ENCODE measurements at places on chromosomes 6 and 20. TPM values are rescaled to one million over a fixed set of nuclear protein-coding genes. Genes with fewer than 3 reads are reported as not detected.
A peak's percentile ranks its signal among the peaks of the same experiment; 100 is the strongest.

- H3K4me1 ChIP-seq = no peaks in the 10 kb centered on the region
- H3K27ac ChIP-seq = no peak overlapping the region
- no peak for DNase-seq
- no peaks in the 10 kb centered on the region for H3K27me3 ChIP-seq
- H3K4me3 ChIP-seq = no peak overlapping the region
- H3K36me3 ChIP-seq = peaks cover 25% of the 10 kb centered on the region
These were observed 118.1 kb downstream of the MYB start for GRCh38 chr6:135299256-135299655.

DNA sequence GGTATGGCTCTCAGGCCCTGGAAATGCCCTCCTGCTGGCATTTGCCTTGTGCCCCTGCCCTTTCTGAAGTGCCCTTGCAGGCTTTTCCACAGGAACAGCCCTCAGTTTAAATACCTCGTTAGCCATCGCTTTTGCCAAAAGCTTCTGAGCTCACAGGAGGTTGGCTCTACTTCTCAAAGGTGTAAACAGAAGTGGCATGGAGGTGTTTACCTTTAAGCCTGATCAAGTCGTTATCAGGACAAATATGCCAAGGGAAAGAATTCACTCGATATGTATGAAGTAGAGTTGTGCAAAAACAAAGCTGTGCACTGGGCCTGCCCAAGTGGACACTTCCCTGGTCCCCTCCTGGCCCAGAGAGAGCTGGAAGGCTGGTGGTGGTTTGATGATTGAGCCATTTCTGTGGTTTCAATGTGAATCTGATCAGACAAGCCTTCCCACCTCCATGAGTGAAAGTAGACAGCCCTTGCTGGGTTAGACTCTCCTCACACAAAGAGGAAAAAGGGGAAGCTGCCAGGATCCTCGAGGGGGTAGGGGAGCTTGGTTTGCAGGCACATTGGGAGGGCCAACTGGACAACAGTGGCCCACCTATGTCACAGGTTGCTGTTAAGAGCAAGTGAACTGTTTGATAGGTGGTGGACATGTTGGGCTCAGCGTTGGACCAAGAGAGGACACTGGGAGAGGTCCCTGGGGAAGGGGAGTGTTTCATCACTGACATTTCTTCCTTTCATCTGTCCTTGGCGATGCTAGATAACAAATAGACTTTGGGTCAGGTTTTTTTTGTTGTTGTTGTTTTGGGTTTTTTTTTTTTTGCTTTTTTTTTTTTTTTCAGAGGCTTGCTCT, 98.7 kb downstream of the ZDHHC14 start:
- H3K27me3 ChIP-seq = no peaks in the 10 kb centered on the region
- no peak for DNase-seq

DNA sequence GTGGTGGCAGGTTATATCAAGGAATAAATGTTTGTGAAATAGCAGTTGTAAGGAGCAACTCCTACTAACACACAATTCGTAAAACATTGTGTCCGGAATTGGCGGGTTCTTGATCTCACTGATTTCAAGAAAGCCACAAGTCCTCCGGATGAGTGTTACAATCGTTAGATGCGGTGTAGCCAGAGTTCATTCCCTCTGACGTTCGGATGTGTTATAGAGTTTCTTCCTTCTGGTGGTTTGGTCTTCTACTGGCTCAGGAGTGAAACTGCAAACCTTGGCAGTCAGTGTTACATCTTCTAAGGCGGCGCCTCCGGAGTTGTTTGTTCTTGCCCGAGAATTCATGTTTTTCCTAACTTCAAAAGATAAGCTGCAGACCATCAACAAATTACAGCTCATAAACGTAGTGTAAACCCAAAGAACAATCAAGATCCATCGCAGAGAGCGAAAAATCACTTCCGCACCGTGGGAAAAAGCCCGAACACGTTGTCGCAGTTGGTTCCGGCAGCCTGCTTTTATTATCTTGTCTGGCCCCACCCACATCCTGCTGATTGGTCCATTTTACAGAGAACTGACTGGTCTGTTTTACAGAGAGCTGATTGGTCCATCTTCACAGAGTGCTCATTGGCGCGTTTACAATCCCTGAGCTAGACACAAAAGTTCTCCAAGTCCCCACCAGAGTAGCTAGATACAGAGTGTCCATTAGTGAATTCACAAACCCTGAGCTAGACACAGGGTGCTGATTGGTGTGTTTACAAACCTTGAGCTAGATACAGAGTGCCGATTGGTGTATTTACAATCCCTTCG, 58.2 kb downstream of the TRIM27 start:
- H3K27ac ChIP-seq = peak overlapping the region; percentile 88
- H3K27me3 ChIP-seq = peaks cover 30% of the 10 kb centered on the region
- peaks cover 52% of the 10 kb centered on the region for H3K4me1 ChIP-seq
- peaks cover 9% of the 10 kb centered on the region for H3K36me3 ChIP-seq
- peak; percentile 75 for DNase-seq
- peak overlapping the region; percentile 98 for H3K4me3 ChIP-seq

GRCh38 chr20:41276317-41276751, 41.2 kb downstream of the ZHX3 start:
- no peaks in the 10 kb centered on the region for H3K4me1 ChIP-seq
- no peaks in the 10 kb centered on the region for H3K27me3 ChIP-seq
- no peaks in the 10 kb centered on the region for H3K36me3 ChIP-seq
- peak overlapping the region; percentile 31 for H3K27ac ChIP-seq

GRCh38 chr20:57716901-57717300, 7.1 kb upstream of the PMEPA1 start:
- DNase-seq = no peak
- peak overlapping the region; percentile 71 for H3K27ac ChIP-seq
- peaks cover 9% of the 10 kb centered on the region for H3K27me3 ChIP-seq
- H3K36me3 ChIP-seq = no peaks in the 10 kb centered on the region

- DNase-seq = no peak
- no peaks in the 10 kb centered on the region for H3K36me3 ChIP-seq
- H3K4me1 ChIP-seq = no peaks in the 10 kb centered on the region
- no peak overlapping the region for H3K27ac ChIP-seq
- no peak overlapping the region for H3K4me3 ChIP-seq
- H3K27me3 ChIP-seq = peaks cover 6% of the 10 kb centered on the region
These were observed 183.6 kb upstream of the SPTLC3 start for GRCh38 chr20:12825226-12825595.

GRCh38 chr6:24659561-24659960, 7.1 kb downstream of the TDP2 start:
- peaks cover 40% of the 10 kb centered on the region for H3K36me3 ChIP-seq
- H3K4me3 ChIP-seq = no peak overlapping the region
- peaks cover 85% of the 10 kb centered on the region for H3K4me1 ChIP-seq
- peak overlapping the region; percentile 11 for H3K27ac ChIP-seq

GRCh38 chr20:33433465-33434234, 9.9 kb downstream of the SNTA1 start:
- no peak overlapping the region for H3K27ac ChIP-seq
- no peaks in the 10 kb centered on the region for H3K36me3 ChIP-seq
- no peaks in the 10 kb centered on the region for H3K4me1 ChIP-seq
- H3K4me3 ChIP-seq = no peak overlapping the region

DNA sequence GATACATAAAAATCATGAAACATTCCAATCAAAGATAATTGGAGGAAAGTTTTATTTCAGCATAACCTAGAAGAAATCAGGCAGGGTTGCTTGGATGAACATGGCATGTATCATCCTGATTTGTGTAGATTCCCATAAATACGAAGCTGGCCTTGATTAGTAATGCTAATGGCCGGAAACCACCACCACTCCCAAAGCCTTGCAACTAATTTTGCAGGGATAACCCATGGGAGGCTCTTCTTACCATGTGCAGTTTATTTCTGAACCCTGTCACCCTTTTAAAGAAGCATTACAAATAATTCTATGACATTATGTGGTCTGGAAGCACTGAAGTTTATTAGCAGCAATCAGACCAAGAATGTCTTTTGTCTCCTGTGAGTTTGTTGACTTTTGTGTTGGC, 80.8 kb downstream of the AIG1 start:
- no peaks in the 10 kb centered on the region for H3K27me3 ChIP-seq
- peaks cover 3% of the 10 kb centered on the region for H3K4me1 ChIP-seq
- no peak overlapping the region for H3K4me3 ChIP-seq
- no peak overlapping the region for H3K27ac ChIP-seq

- H3K4me1 ChIP-seq = no peaks in the 10 kb centered on the region
- no peak for DNase-seq
- no peak overlapping the region for H3K4me3 ChIP-seq
- no peak overlapping the region for H3K27ac ChIP-seq
- no peaks in the 10 kb centered on the region for H3K27me3 ChIP-seq
These were observed 646.1 kb upstream of the DEFB115 start for GRCh38 chr20:30611239-30611984.

- H3K36me3 ChIP-seq = no peaks in the 10 kb centered on the region
- H3K4me3 ChIP-seq = no peak overlapping the region
- H3K27me3 ChIP-seq = peaks cover 11% of the 10 kb centered on the region
These were observed 88.6 kb downstream of the MCHR2 start for GRCh38 chr6:99905209-99906106.

GRCh38 chr6:25478973-25479372, 173.0 kb upstream of the SCGN start:
- peaks cover 8% of the 10 kb centered on the region for H3K27me3 ChIP-seq
- no peak for DNase-seq
- no peaks in the 10 kb centered on the region for H3K36me3 ChIP-seq
- no peak overlapping the region for H3K27ac ChIP-seq
- no peaks in the 10 kb centered on the region for H3K4me1 ChIP-seq

DNA sequence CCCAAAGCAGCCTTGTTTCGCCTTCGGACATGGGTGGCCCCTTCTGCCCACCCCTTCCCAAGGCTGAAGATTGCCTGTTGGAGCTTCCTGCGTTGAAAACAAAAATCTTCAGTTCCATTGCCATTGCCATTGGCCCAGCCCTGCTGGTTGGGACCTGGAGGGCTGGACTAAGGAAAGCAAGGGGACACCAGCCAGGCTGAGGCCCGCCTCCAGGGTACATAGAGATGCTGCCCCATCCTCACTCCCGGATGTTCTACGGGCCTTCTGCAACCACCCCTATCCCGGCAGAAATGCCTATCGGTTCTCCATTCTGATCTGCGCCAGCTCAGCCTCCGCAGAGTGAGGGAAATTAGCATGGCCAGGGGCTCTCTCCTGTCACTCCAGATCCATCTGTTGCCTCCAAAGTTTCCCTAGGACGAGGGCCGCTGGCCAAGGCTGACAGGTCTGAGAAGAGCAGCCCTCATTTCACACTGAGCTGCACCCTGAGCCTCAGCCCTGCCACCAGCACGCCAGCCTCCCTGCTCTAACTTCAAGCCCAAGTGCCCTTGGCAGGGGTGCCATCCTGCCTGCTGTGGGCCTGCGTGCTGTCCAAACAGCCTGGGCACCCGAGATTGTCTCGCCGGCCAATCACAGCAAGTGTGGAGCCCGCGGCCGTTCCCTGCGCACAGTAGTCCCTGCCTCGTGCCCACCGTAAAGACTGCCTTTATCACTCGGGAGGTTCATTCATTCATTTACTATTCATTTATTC, 13.4 kb upstream of the STX16 start:
- peaks cover 4% of the 10 kb centered on the region for H3K36me3 ChIP-seq
- DNase-seq = no peak
- no peak overlapping the region for H3K27ac ChIP-seq
- peaks cover 5% of the 10 kb centered on the region for H3K27me3 ChIP-seq
- H3K4me1 ChIP-seq = no peaks in the 10 kb centered on the region

DNA sequence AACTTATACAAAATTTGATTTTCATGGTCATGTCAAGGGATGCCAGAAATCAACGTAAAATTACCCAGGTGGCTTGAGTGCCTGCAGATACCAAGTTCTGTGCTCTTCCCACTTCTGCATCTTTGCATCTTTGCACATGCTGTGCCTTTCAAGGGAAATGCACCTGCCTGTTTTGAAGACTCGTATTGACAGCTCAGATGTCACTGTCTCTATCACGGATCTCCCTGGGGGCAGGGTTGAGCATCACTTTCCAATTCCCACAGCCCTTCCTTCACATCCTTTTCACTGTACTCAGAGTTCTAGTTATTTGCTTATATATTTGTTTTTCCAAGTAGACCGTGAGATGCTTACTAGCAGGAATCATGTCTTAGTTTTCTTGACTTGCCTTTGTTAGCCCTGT, 274.2 kb downstream of the CDH26 start:
- no peak overlapping the region for H3K4me3 ChIP-seq
- peaks cover 16% of the 10 kb centered on the region for H3K36me3 ChIP-seq
- DNase-seq = no peak
- H3K27ac ChIP-seq = no peak overlapping the region
- no peaks in the 10 kb centered on the region for H3K27me3 ChIP-seq

DNA sequence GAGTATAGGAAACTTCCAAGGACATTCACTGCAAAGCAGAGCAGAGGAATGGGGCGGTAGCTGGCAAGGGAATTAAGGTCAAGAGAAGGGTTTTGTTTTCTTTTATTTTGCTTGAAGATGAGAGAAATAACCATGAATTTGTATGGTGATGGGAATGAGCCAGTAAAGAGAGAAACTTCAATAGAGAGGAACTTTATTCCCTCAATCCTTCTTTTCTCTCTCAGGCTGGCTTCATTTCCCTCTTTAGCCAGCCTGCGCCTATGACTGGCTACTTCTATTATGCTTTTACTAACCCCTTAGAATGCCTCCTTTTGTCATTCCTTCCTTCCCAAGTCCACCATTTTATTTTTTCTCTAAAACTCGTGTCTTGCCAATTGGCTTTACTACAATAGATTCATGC, 101.4 kb upstream of the CEP85L start:
- no peak overlapping the region for H3K27ac ChIP-seq
- H3K27me3 ChIP-seq = no peaks in the 10 kb centered on the region
- H3K4me1 ChIP-seq = no peaks in the 10 kb centered on the region
- no peak overlapping the region for H3K4me3 ChIP-seq
- no peak for DNase-seq
- no peaks in the 10 kb centered on the region for H3K36me3 ChIP-seq

GRCh38 chr20:63944078-63944941, 11.9 kb downstream of the UCKL1 start:
- peaks cover 24% of the 10 kb centered on the region for H3K27me3 ChIP-seq
- DNase-seq = no peak
- H3K4me3 ChIP-seq = no peak overlapping the region
- H3K4me1 ChIP-seq = peaks cover 47% of the 10 kb centered on the region

DNA sequence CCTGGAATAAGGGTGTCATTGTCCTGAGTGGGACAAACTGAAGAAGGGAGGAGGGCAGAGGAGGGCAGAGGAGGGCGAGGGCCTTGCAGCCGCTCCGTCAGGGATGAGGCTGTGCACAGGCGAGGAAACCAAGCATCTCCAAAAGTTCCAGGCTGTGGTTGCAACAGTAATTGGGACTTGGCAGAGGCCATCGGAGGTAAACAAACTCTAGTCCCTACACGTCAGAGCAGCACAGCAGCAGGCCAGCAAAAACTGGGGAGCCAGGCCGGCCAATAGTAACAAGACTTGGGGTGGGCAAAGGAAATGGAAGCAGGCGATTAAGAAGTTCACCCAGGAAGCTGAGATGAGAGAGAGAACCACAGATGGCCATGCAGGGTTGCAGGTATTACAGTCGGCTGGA, 142.8 kb downstream of the SMOC2 start:
- no peaks in the 10 kb centered on the region for H3K4me1 ChIP-seq
- no peak for DNase-seq
- no peak overlapping the region for H3K27ac ChIP-seq
- H3K4me3 ChIP-seq = no peak overlapping the region
- no peaks in the 10 kb centered on the region for H3K36me3 ChIP-seq

GRCh38 chr6:64874776-64875175, 832.2 kb downstream of the EYS start:
- DNase-seq = no peak
- H3K4me1 ChIP-seq = no peaks in the 10 kb centered on the region
- H3K4me3 ChIP-seq = no peak overlapping the region
- H3K27me3 ChIP-seq = no peaks in the 10 kb centered on the region
- H3K27ac ChIP-seq = no peak overlapping the region

Gene ALDH5A1
- polyA plus RNA-seq = 3.6 TPM

Gene TMEM63B
- 1.7 TPM for polyA plus RNA-seq

Gene TRDN
- polyA plus RNA-seq = not detected

Gene MCCD1
- polyA plus RNA-seq = not detected

Gene GTF2H4
- polyA plus RNA-seq = 6.3 TPM

Gene ATXN1
- 6.9 TPM for polyA plus RNA-seq

Gene PPP1R11
- polyA plus RNA-seq = 98.8 TPM

Gene DEFB132
- polyA plus RNA-seq = not detected

Gene LY6G5C
- polyA plus RNA-seq = 6.1 TPM

Gene HEY2
- polyA plus RNA-seq = 2.1 TPM

Gene GSTA2
- not detected for polyA plus RNA-seq

Gene PRR18
- not detected for polyA plus RNA-seq

Gene SNX5
- polyA plus RNA-seq = 103 TPM

Measured in immature natural killer cell (primary cell).